ENCODE measurements at places on chromosomes 6 and 20. TPM values are rescaled to one million over a fixed set of nuclear protein-coding genes. Genes with fewer than 3 reads are reported as not detected.

The CRNKL1 gene
- total RNA-seq = 23.2 TPM

The EEF1A2 gene
- total RNA-seq = 0.12 TPM

The RSPH3 gene
- total RNA-seq = 2.4 TPM

The NFYA gene
- total RNA-seq = 36.9 TPM

The DEFB132 gene
- total RNA-seq = not detected

The SNAP25 gene
- total RNA-seq = not detected

The HS3ST5 gene
- not detected for total RNA-seq

The SMOC2 gene
- not detected for total RNA-seq

The HIVEP2 gene
- total RNA-seq = 30.2 TPM

The RAET1L gene
- total RNA-seq = not detected

The SNAI1 gene
- total RNA-seq = not detected

The CDKN1A gene
- 36.7 TPM for total RNA-seq

Data from activated CD4-positive, alpha-beta T cell treated with anti-CD3 and anti-CD28 coated beads, Interleukin-2, amount 10 ng/mL, durations not matched to agents 7 days and 5 days (primary cell).